ENCODE measurements at places on chromosomes 13 and 19.

DNA sequence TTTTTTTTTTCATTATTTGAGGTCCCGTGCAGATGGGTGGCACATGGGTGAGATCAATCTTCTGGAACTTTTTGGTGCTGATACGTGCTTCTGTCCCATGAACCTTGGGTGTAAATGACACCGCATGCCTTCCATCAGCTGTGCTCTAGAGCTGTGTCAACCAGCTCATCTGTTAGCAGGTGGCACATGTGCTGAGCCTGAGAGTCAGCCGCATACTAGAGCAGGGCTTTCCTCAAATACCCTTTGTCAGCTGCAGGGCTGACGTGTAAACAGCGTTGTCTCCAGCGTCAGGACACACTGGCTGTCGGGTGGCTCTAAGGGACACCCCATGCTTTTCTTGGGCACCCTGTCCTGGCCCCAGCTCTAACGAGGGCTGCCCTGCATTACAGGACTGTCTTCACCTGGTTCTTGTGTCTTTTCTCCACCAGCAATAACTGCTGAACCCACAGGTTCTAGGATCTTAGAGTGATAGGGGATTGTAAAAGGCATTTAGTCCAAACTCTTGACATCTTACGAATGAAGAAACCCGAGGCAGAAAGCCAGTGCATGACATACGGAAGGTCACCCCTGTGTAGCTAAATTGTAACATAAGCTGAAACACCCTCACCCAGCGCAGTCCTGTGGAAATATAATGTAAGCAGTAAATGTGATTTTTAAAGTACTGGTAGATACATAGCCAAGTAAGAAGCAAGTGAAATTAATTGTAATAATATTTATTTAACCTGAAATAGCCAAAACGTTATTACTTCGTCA is 119.5 kb downstream of the LRCH1 start:
- DNase-seq = no peak

DNA sequence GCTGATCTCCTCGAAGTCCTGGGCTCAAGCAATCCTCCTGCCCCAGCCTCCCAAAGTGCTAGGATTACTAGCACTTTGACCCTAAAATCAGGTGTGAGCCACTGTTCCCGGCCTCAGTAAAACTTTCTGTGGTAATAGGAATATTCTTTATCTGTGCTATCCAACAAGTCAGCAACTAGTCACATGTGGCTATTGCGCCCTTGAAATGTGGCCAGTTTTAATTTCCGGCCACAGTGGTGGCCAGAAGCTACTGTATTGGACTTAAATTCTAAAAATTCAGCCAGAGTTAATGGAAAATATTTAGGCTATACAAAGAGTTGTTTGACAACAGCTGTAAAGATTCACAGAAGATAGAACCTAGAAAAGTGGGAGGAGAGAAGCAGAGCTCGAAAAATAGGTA is 30.0 kb downstream of the KEAP1 start:
- DNase-seq = no peak

DNA sequence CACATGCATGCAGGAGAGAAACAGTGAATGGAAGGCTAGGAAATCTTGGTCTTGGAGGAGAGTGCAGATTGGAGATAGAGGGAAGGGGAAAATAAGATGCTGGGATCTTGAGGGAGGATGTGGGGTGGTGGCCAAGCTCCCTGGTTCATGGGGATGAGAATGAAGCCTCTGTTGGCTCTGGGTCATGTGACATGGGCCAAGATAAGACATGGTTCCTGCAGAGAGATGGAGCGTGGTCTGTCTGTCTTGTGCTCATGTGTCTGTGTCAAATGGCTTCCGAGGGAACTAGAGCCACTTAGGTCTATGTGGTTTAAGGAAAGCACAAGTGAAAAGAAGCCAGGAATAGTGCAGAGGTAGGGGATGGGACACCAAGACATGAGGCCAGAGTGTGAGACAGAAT is 30.8 kb upstream of the FFAR2 start:
- DNase-seq = no peak

- no peak for DNase-seq
Measured at GRCh38 chr13:112097770-112098169, 30.8 kb downstream of the SOX1 start.

DNA sequence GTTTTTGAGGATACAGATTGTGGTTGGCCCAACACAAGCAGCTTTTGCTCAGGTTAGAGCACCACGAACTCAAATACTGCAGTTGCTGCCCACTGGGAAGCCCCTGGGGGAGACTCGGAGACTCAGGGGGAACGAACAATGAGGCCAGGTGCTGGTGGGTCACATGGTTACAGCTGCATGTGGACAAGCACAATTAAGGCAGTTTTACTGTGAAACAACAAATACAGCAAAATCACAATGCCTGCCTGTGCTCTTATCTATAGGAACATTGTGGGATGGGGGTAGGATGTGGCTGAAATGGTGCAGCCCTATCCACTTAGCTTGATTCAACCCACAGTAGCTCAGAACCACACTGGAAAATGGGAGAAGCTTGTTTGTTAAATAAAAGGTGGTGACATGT is 119.7 kb upstream of the SPATA13 start:
- DNase-seq = no peak

- DNase-seq = no peak
Measured at GRCh38 chr19:294341-294945, 3.2 kb upstream of the PLPP2 start.

- DNase-seq = no peak
Measured at GRCh38 chr19:10422846-10423245, 2.5 kb downstream of the PDE4A start.

- DNase-seq = no peak
Measured at GRCh38 chr13:24076109-24076508, 84.4 kb upstream of the SPATA13 start.

DNA sequence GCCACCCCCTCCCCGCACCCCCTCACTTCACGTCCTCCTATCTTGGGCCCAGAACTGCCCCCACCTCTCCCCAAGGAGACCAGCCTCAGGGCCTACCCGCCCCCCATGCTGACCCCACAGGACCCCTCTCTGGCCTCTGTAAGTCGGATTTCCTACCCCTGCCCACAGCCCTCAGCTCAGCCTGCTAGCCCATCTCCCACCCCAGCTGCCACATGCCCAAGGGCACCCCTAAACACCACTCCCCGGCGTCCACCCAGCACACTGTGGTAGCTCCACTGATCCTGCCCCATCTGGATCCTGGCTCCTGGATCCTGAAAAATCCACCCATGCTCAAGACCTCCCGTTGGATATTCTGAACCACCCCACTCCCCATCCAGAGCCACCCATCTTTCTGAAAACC is 805 bp downstream of the EVI5L start:
- DNase-seq = no peak

DNA sequence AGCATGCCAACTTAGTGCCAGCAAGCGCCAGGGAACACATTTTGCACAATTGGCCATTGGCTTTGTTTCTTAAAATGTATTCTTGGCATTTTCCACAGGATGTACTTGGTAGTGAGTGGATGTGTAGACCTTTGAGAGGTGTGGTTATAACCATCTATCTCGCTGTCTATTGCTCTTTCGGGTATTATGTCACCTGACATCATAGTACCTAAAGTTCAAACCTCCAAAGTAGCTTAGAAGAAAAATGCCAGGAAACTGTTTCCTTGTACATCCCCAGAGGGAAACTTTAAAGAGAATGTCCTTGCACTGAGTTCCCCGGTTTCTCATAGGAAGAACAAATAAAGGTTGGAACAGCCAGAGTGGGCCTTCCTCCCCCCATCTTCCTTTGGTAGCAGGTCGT is 87.6 kb downstream of the FGF9 start:
- no peak for DNase-seq

DNA sequence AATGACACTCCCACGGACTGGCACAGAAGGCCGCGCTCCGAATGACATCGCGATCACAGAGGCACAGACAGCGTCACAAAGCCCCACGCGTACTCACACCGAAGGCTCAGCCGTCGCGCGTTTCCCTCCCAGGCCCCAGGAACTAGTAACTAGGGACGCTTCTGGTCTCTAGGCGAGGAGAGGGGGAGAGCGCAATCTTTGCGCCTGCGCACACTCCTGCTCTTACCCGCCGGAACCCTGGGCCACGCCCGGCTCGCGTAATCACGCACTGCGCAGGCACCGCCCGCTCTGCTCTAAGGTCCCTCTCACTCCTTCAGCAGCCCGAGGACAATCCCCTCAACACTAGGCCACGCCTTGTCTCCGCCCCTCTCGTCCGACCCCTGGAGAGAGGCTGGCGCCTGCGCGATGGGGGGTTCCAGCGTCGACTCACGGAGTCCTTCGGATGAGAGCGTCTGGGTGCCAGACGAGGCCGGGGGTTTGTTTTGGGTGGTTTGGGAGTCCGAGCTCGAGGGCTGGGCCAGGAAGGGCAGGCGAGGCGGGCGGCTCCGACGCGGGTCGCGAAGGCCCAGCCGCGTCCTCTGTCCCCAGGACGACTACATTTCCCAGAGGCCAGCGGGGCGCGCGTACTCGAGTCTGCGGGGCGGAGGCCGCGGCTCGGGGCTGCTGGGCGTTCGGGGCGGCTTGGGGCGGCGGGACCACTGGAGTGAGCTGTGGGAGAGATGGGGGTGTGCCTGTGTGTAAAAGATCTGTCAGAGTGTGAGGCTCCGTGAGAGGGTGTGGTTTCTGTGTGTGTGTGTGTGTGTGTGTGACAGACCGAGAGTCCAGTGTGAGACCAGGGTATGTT is at the start of gene ZNF471:
Gene ZNF471, plus strand, starts transcription at position 410 of the 844 bp plus-strand sequence. CDS start 3,717 bp downstream, outside the sequence.
- DNase-seq = peak; percentile 68

DNA sequence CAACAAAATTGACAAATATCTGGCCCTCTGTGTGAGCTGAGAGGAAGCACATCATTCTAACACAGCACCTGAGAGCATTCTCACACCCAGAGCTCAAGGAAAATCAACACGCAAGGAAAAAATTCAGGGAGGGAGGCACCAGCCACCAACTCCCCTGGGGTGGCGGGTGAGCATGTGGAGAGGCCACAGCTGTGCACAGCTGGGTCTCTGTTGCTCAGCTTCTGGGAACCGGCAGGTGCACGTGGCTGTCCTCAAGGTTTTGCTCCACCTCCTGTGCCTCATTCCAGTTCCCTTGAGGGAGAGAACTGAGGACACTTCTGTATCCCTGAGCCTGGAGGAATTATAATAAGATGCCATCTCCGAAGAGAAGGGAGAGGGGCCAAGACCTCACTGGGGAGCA is 134.0 kb downstream of the USP12 start:
- DNase-seq = no peak

DNA sequence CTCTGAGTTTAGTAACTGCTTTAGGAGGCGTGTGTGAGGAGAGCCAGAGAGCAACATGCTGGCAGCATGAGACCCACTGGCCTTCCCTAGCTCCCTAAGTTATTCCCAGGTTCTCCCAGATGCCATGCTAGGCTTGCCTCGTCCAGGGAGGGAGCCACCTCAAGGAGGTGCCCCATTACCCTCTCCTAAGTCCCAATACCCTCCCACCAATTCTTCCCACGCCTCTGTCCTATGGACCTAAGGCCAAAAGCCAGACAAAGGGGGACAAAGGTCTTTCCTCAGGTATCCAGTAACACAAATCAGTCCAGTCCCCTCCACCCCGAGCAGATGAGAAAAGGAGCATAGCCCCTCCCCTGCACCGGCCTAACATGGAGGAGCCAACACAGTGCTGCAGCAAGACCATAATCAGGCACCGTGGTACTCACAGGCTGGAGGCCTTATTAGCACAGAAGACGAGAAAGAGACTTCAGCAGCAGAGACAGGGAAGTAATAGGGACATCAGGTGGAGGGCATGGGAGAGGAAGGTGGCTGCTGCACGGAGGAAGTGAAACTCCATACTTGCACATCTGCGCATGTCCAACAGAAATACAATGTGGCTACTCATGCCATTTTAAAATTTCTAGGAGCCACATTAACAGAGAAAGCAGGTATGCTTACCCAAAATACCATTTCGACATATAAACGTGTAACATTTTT is 46.3 kb downstream of the BRD4 start:
- DNase-seq = no peak

DNA sequence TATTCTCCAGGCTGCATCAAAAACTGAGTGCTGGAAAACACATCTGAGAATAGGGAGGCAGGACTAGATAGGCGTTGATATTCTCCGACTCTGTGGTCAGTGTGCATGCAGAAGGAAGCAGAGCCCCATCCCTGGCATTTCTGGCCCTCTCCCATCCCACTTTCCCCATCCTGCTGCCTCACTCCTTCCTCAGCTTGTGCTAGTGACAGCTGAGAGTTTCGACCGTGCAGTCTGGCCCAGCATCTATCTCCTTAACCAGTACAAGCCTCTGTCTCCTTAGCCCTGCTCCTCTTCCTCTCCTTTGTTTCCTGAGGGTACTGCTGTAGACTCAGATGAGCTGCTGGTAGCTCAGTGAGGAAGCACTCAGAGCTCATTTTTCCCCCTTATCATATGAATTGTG is 163.2 kb downstream of the SUCLA2 start:
- no peak for DNase-seq

- DNase-seq = peak; percentile 30
Measured at GRCh38 chr19:41882568-41883462, at the start of gene ARHGEF1. Gene ARHGEF1 (plus strand): TSS chr19:41883184. CDS start chr19:41888083, 4,899 bp downstream.

- no peak for DNase-seq
Measured at GRCh38 chr13:43006893-43007631, 15.0 kb upstream of the EPSTI1 start.

DNA sequence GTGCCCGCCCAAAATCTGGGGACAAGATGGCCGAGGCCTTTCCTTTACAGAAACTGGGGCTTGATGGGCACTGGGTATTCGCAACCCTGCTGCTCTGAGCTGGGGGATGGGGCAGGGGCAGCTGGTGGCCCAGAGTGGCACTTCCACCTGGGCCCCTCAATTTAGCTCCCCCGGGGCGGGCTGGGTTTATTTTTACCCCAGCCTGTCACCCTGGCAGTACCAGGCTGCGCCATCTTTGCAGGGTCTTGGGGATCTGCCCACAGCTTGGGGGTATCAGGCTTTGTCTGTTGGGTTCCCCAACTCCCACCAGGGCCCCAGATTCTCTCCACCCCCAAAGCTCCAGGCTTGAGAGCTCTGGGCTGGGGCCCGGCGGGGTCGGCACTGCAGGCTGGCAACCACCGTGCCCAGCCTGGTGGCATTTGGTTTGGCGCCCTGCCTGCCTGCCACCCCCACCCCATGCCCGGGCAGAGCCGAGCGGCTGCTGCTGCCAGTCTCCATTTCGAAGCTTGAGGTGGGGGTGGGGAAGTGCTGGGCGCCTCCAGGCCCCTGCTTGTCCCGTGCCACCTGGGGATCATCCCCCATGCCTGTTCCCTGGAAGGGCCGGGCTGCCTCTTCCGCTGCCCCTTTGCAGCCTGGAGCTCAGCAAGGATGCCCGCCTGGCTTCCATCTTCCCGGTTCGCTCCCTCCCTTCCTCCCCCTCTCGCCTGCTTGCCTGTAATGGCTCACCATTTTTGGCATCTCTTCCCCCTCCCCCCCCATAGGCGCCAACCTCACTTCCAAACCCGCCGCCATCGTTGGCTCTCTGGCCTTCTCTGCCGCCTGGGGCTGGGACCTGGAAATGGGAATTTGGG is 11.4 kb downstream of the NFIX start:
- no peak for DNase-seq

GRCh38 chr13:108342369-108343289 is 73.1 kb downstream of the TNFSF13B start:
- DNase-seq = no peak
